ENCODE measurements at places on chromosomes 4 and X. TPM values are rescaled to one million over a fixed set of nuclear protein-coding genes. Genes with fewer than 3 reads are reported as not detected.

- no peak for DNase-seq
- H3K27ac ChIP-seq, result no peak overlapping the region
- no peak overlapping the region for H3K4me3 ChIP-seq
- H3K36me3 ChIP-seq, result no peaks in the 10 kb centered on the region
- H3K4me1 ChIP-seq, result no peaks in the 10 kb centered on the region
Measured at GRCh38 chrX:75051047-75051446, 105.0 kb downstream of the ABCB7 start.

STK32B gene
- 0.68 TPM for total RNA-seq

AMBN gene
- total RNA-seq, result not detected

DNA sequence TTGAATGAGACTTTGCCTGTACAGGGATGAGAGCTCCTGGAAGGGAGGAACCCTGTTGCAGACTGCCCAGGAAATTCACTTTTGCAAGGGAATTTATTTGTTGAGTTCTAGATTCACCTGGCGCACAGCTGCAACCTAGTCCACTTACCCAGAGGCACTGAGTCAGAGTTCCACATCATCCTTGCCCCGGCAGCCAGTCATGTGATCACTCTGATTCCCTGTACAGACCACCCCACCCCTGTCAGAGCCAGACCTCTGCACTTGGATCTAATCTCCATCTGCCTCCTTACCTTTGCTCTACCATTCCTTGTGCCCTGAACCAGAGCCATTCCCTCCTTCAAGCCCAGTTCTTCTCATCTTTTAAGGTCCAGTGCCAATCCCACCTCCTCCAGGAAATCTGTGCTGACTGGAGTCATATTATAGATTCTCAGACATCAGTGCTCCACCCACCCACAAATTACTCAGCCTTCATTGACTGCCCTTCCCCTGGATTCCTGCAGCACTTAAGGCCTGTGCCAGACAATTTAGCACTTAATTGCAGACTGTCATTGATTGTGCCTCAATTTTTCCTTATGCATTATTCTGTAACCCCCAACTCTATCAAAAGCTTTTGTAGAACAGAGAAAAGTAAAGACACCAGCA, 84.1 kb upstream of the MAGEA4 start:
- no peak overlapping the region for H3K4me3 ChIP-seq
- no peaks in the 10 kb centered on the region for H3K36me3 ChIP-seq
- H3K27ac ChIP-seq, result no peak overlapping the region
- no peak for DNase-seq

PDZD4 gene
- total RNA-seq, result 6.6 TPM

- H3K36me3 ChIP-seq, result no peaks in the 10 kb centered on the region
- H3K27me3 ChIP-seq, result no peaks in the 10 kb centered on the region
- H3K4me1 ChIP-seq, result peaks cover 10% of the 10 kb centered on the region
- no peak for DNase-seq
- H3K27ac ChIP-seq, result peak overlapping the region; percentile 64
Measured at GRCh38 chr4:123784626-123785025, 388.0 kb downstream of the SPRY1 start.

MGAT4D gene
- total RNA-seq, result not detected

GRCh38 chr4:173539986-173540385, 10.0 kb upstream of the HAND2 start:
- DNase-seq, result no peak
- peaks cover 91% of the 10 kb centered on the region for H3K27me3 ChIP-seq
- H3K36me3 ChIP-seq, result no peaks in the 10 kb centered on the region
- peaks cover 13% of the 10 kb centered on the region for H3K4me1 ChIP-seq

- no peak overlapping the region for H3K4me3 ChIP-seq
- DNase-seq, result no peak
- H3K36me3 ChIP-seq, result no peaks in the 10 kb centered on the region
- H3K27ac ChIP-seq, result no peak overlapping the region
Measured at GRCh38 chr4:1285790-1286553, 3.7 kb upstream of the MAEA start.

RGN gene
- not detected for total RNA-seq

GRCh38 chrX:40920351-40920750, 164.9 kb upstream of the USP9X start:
- no peak overlapping the region for H3K4me3 ChIP-seq
- no peak for DNase-seq
- H3K27me3 ChIP-seq, result no peaks in the 10 kb centered on the region
- no peak overlapping the region for H3K27ac ChIP-seq
- H3K4me1 ChIP-seq, result no peaks in the 10 kb centered on the region

DNA sequence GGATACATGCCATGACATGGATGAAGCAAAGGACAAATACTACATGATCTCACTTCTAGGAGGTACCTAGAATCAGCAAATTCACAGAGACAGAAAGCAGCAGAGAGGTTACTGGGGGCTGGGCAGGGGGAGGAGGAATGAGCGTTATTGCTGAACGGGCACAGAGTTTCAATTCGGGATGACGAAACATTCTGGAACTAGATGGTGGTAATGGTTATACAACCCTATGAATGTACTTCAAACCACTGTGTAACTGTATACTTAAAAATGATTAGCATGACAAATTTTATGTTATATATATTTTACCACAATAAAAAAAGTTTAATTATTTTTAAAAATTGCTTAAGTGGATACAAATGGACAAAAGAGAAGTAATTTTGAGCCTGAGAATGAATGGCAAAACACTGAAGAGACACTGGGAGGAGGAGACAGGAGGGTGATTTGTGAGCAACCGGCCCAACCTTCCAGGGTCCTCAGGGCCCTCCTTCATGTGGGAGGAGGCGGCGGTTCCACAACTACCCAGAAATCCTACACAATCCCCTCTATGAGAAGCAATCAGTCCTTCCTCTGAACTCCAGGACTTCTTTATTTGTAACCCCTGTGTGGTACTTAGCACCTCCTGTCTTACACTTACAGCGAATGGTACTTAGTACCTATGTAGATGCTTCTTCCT, 14.1 kb downstream of the ACSL1 start:
- H3K27me3 ChIP-seq, result no peaks in the 10 kb centered on the region
- H3K36me3 ChIP-seq, result no peaks in the 10 kb centered on the region

DNA sequence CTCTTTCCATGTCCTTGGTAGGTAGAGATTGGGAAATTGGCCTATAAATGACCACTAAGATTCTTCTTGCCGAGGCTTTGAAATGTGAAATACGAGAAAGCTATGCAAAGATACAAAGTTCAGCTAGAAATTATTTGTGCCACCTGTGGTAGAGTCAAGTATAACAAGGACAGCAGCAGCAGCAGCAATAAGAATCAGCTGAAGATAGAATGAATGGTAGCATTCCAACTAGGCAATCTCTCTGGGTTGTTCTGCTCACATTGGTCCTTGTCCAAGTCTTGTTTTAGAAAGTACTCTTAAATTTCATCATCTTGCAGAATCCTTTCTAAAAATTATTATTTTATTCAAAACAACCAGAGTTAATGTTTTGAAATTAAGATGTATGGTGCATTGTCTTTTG, 67.8 kb upstream of the PCDH10 start:
- H3K4me1 ChIP-seq, result no peaks in the 10 kb centered on the region
- no peak overlapping the region for H3K4me3 ChIP-seq
- no peak overlapping the region for H3K27ac ChIP-seq
- no peak for DNase-seq

DNA sequence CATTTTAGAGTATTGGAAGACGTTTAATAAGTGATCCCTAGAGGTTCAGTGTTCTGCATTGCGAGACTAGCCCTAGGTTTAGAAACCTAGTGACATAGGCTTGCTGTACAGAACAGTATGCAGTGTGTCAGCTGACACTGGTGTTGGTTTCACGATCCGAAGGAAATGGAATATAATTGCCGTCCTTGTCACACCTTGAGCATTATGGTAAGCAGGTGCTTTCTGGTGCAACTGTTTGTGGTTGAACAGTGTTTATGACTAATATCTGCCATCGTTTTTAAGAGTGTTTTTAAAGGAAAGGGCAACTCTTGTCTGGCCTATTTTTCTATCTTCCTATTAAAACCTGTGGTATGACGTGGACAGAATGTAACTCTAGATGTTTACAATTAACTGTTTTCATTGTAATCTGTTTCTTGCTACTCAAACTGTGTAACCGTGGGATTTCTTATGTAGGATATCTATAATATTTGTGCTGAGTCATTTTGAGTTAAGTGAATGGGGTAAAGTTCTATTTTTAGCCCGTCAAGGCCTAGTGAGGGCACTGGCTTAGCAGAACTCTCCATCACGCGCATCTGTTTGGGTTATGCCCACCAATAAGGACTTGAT, 53.8 kb upstream of the TBC1D14 start:
- H3K27ac ChIP-seq, result peak overlapping the region; percentile 28
- H3K4me1 ChIP-seq, result peaks cover 14% of the 10 kb centered on the region
- H3K27me3 ChIP-seq, result no peaks in the 10 kb centered on the region
- H3K4me3 ChIP-seq, result no peak overlapping the region
- H3K36me3 ChIP-seq, result peaks cover 16% of the 10 kb centered on the region

DNA sequence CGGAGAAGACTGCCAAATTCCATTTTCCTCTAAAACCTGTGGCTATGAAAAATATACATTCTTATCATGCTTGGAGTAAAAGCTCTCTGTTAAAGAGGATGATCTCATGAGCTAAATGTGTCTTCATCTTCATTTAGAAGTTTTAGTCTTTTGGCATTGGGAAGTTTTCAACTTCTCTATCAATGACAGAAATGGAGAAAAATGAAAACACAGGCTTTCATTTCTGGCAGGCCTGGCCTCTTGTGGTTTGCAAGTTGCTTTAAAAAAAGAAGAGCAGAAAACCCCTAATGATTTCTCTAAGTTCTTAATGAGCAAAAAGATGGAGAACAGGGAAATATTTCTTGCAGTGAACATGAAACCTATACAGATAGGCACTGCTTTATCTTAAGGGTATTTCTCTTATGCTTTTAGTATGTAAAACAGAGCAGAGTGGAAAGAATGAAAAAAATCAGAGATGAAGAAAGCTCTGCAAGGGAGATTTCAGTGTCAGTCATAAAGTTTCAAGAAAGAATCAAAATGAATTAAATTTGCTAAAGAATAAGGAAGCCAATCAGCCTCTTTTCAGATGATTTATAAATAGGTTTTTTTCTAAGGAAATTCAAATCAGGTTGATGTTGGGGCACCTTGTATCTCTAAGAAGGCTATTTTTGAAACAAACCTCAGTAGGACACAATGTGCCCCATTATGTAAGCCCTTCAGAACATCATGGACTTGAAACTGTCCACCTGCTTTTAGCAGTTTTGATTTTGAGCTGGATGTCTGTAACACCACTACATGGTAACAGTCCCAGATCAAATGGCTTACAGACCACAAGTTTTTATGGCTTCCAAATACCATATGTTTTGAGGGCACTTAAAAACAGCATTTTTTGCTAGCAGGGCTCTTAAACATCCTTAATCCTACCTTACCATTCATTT, 225.0 kb downstream of the GRIA3 start:
- no peaks in the 10 kb centered on the region for H3K4me1 ChIP-seq
- no peaks in the 10 kb centered on the region for H3K27me3 ChIP-seq
- H3K27ac ChIP-seq, result peak overlapping the region; percentile 1
- no peak for DNase-seq

DNA sequence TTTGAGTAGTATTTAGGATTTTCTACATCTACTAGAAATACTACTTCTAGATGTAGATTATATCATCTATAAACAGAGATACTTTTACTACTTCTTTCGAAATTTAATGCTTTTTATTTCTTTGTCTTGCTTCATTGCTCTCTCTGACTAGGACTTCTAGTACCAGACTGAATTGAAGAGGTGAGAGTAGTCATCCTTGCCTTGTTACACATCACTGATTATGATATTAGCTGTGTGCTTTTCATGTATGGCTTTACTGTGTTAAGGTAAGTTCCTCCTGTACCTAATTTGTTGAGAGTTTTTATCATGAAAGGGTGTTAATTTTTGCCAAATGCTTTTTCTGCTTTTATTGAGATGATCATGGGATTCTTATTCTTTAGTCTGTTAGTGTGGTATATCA, 19.6 kb upstream of the IL2 start:
- H3K4me3 ChIP-seq, result no peak overlapping the region
- no peaks in the 10 kb centered on the region for H3K27me3 ChIP-seq
- no peaks in the 10 kb centered on the region for H3K36me3 ChIP-seq
- H3K27ac ChIP-seq, result no peak overlapping the region

All from transverse colon (tissue), 4 donors.